ENCODE measurements at places on chromosomes 4 and X.

GRCh38 chr4:140718241-140718952 lies 37.8 kb downstream of the TBC1D9 start:
- DNase-seq, result no peak

GRCh38 chr4:148330161-148330560 lies 112.1 kb downstream of the NR3C2 start:
- DNase-seq, result no peak

DNA sequence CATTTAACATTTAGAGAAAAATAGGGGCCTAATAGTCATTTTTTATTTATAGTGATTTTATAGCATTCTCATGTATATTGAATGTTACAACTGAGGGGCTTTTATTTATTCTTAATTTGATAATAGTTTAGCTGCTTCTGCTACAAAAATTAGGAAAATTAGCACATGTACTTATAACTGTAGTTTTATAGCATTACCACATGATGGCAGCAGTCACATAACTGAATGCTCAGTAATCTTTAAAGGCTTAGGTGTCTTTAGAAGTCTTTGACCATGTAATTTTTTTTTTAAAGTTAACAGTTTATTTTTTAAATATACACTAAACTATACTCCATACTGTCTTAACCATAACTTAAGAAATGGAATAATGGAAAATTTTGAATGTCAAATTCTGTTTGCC lies 136.6 kb downstream of the STAG2 start:
- no peak for DNase-seq

GRCh38 chr4:122329876-122330565 lies 48.8 kb upstream of the ADAD1 start:
- DNase-seq, result no peak

- no peak for DNase-seq
Observed at GRCh38 chr4:175418516-175418915, 393.5 kb downstream of the GPM6A start.

DNA sequence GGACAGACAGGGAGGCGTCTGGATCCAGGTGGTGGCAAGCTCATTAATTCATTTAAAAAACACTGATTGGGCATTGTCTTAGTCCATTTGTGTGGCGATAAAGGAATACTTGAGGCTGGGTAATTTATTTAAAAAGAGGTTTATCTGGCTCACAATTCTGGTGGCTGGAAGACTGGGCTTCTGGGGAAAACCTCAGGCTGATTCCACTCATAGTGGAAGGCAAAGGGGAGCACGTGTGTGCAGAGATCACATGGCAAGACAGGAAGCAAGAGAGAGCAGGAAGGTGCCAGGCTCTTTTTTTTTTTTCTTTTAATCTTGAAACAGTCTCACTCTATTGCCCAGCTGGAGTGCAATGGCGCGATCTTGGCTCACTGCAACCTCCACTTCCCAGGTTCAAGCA lies 100.2 kb upstream of the METTL14 start:
- DNase-seq, result no peak

GRCh38 chr4:41594432-41594831 lies 56.5 kb downstream of the LIMCH1 start:
- no peak for DNase-seq

DNA sequence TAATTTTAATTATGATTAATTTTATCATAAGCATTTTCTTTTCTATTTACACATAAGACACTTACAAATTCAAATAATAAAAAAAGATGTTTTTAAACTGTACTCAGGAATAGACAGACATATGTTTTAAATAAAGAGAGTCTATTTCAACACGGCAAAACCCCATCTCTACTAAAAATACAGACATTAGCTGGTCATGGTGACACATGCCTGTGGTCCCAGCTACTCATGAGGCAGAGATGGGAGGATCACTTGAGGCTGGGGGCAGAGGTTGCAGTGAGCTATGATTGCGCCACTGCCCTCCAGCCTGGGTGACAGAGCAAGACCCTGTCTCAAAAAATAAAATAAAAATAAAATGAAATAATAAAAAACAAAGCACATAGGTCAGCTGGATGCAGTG lies 14.8 kb downstream of the FAM9B start:
- no peak for DNase-seq

DNA sequence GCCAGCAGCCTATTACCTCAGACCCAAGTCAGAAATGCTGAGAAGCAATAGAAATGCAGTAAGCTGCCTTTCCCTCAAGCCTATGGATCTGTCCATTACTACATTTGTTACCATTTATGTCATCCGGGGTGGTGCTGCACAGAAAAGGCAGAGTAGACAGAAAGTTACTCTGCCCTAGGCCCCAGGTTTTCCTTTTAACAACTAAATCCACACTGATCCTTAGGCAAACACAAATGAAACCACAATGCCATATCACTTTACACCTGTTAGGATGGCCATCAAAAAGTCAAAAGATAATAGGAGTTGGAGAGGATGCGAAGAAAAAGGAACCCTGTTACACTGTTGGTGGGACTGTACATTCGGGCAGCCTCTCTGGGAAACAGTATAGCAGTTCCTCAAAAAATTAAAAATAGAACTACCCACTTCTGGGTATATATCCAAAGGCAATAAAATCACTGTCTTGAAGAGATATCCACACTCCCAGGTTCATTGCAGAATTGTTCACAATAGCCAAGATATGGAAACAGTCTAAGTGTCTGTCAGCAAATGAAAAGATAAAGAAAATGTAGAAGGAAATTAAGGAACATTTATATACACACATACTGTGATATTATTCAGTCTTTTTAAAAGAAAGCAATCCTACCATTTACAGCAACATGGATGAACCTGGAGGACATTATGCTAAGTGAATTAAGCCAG lies 186.3 kb downstream of the NWD2 start:
- DNase-seq, result no peak

GRCh38 chr4:85792376-85793232 lies 317.7 kb downstream of the ARHGAP24 start:
- peak; percentile 60 for DNase-seq
